SK-MEL-5 (cell line): ENCODE measurements at places on chromosomes 4 and X. TPM values are rescaled to one million over a fixed set of nuclear protein-coding genes. Genes with fewer than 3 reads are reported as not detected.
A peak's percentile ranks its signal among the peaks of the same experiment; 100 is the strongest.

DNA sequence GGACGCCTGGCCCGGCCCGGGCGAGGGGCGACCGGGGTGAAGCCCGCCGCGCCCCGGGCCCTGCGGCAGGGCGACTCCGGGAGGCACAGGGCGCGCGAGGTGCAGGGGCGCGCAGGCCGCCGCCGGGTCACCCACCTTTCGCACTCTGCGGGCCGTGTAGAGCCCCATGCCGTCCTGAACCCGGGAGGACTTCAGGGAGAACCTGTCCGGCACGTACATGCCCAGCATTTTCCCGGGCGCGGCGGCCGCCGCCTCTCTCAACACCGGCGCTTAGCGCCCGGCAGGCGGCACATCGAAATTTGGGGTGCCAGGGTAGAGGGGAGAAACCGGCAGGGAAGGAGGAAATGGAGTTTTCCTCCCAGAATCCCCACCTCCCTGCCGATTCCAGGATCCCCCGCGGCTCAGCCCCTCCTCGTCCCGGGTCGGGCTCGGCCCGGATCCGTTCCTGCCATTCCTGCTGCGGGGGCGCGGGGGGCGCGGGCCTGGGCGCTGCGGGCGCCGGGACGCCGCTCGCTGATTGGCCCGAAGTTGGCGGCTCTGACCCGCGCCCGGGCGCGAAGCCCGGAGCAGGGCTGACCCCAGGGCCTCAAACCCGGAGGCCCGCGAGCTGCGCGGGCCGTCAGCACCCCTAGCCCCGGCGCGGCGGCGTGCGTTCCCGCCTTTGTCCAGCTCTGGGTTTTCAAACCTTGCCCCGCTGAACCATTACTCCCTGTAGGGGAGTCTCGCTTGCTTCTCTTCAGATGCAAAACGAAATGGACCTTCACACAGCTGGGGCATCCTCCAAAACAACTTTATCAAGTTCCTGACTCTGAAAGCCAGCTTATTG, at the start of gene PRDM5:
Gene PRDM5, minus strand, starts transcription at position 346 of the 826 bp plus-strand sequence. Its CDS starts 118 bp downstream, at position 228.
- peak; percentile 32 for DNase-seq

The BCORL1 gene
- 0.50 and 0.88 TPM in 2 replicates for total RNA-seq

GRCh38 chr4:42018451-42018850, 28.1 kb downstream of the SLC30A9 start:
- no peak for DNase-seq

The COX7B2 gene
- 0.45 TPM in 1 of 2 replicates, not detected in the other for total RNA-seq

DNA sequence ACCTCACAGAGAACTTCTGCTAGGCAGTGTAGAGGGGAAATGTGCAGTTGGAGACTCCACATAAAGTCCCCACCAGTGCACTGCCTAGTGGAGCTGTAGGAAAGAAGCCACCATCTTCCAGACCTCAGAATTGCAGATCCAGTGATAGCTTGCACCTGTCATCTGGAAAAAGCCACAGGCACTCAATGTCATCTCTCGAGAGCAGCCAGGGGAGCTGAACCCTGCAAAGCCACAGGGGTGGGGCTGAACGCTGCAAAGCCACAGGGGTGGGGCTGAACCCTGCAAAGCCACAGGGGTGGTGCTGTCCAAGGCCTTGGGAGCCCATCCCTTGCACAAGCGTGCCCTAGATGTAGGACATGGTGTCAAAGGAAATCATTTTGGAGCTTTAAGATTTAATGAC, 1226.3 kb downstream of the PCDH7 start:
- DNase-seq: no peak

- DNase-seq: no peak
Observed at GRCh38 chr4:20341134-20341738, 89.5 kb downstream of the SLIT2 start.

The PIR gene
- 333 and 344 TPM in 2 replicates for total RNA-seq

DNA sequence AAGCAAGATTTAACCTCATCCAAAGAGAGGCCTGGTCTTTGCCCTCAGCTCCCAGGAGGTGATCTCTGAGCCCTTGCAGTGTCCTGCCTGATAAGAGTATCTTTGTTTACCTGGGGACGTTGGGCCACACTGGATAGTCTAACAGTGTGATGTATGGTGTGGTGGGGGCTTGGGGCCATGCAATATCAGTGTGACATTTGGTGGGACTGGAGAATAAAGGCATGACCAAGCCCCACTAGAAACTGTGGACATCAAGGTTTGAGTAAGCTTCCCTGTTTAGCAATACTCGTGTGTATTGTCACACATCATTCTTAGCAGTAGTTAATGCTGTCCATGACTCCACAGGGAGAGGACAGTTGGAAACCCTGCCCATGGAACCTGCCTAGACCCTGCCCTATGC, 34.4 kb downstream of the BBS12 start:
- no peak for DNase-seq

GRCh38 chr4:6011686-6012085, 6.5 kb downstream of the C4orf50 start:
- DNase-seq: peak; percentile 8

- DNase-seq: no peak
Observed at GRCh38 chrX:68424719-68425118, 8.6 kb downstream of the OPHN1 start.

The BST1 gene
- 0.08 TPM in 1 of 2 replicates, not detected in the other for total RNA-seq

DNA sequence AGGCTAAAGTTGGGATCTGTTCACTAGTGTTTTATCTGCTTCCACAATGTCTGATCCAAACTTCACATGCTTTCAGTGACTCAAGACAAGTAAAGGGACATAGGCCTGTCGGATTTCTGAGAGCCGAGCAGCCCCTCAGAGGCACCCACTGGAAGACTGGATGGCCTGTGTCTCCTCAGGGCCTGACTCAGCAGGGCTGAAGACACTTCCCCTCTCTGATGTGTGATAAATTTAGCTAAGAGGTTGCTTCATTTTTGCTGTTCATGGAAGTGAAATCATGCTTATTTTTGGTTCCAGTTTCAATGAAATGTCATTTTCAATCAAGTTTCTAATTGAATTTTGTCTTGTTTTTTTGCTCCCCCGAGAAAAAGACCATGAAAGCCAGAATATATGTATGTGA, 93.7 kb downstream of the MXRA5 start:
- DNase-seq: no peak

DNA sequence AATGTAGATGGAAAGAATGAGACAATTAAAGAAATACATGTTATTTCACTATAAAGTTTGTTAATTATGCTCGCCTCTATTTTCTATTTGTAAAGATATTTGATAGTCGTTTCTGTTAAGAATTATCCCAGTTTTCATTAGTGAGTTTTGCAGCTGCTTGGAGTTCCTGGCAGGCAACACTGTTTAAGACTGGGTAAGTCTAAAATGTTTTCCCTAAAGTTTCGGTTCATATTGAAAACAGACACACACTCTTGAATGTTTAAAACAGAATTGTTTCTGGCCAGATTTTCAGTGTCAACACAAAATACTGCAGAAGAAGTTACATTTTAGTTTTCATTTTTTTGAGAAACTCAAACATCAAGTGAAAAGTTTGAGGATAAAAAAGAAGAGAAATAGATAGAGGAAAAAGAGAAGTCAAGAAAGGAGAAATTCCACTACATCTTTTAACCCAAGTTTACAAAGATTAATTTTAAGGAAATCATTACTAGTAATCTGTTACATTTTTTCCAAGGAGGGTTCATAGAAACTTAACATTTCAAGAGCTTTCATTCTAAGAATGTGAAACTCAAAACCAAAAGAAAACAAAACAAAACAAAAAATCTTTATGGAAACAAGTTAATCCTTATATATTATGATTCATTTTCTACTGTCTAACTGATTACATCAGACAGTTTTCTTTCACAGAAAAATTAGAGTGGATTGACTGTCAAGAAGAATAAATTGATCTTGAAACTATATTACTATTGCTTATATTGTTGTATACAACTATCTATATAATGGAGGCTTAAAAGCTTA, 305.5 kb downstream of the FAT4 start:
- no peak for DNase-seq

The KLB gene
- total RNA-seq: not detected in 2 replicates

- DNase-seq: no peak
Observed at GRCh38 chr4:71346710-71347109, 7.9 kb downstream of the SLC4A4 start.

The FAM184B gene
- not detected in 2 replicates for total RNA-seq

GRCh38 chr4:57318703-57319102, 208.5 kb upstream of the IGFBP7 start:
- DNase-seq: no peak

The SLC6A14 gene
- total RNA-seq: not detected in 2 replicates

DNA sequence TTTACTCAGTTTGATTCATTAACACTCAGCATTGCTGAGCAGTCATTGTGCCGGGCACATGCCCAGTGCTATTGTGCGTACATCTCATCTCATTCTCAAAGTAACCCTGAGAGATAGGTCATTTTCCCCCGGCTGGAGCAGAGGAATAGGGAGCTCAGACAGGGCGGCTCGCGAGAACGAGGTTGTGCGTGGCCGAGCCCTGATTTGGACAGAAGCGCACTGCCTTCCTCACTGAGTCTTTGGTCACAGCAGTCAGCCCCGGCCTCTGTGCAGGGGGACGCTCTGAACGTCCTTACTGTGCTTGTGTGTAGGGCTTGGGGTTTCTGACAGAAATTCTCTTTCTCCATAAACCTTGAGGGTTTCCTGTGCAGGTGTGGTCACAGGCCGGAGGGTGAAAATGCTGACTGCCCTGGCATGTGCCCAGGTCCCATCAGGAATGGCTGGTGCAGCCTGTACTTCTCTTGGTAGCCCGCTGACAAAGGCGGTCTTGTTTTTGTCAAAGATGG, 39.5 kb downstream of the NOP14 start:
- no peak for DNase-seq

The TRO gene
- total RNA-seq: 12.4 and 13.4 TPM in 2 replicates

The XK gene
- total RNA-seq: 0.08 and 0.26 TPM in 2 replicates

The GLOD5 gene
- total RNA-seq: not detected in 2 replicates

- peak; percentile 69 for DNase-seq
Observed at GRCh38 chrX:129360175-129360574, 163.1 kb downstream of the SMARCA1 start.

DNA sequence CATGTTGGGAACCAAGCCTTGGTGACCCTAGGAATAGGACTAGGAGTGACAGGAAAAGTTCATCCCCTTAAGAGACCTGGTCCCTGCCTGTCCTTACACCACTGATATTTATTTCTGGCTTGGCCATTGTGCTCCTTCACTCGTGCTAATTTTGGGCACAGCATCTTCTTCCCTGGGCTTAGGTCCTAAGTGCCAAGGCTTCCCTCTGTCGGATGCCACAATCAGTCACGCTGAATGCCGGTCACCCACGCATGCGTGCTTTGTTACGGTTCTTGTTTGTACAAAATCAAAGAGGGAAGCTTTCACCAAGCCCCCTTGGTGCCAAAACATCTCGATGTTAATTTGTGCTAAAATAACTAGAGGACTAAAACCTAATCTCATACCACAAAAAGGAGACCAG, 17.4 kb upstream of the MAP3K15 start:
- DNase-seq: no peak

DNA sequence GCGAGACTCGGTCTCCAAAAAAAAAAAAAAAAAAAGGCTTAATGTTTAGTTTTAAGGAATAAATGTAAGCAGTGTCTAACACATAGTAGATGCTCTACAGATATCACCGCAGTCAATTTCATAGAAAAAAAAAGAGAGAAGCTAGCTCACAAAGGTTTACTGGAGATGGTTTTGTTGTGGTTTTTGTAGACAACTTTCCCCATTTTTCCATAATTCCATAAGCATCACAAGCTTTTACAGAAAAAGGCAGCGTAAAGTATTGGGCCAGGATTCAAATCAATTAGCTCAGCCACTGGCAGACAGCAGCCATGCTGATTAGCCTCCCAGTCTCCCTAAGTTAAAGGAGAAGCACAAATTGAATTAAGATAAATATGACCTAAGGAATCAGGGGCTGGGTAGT, 1.5 kb downstream of the GRSF1 start:
- DNase-seq: no peak

- no peak for DNase-seq
Observed at GRCh38 chr4:93179044-93179443, 649.5 kb upstream of the ATOH1 start.

GRCh38 chr4:159512348-159512747, 409.5 kb downstream of the RAPGEF2 start:
- DNase-seq: no peak
